Activated CD4-positive, alpha-beta T cell treated with anti-CD3 and anti-CD28 coated beads for 4 hours (primary cell): ENCODE measurements at places on chromosomes 2 and 18.

DNA sequence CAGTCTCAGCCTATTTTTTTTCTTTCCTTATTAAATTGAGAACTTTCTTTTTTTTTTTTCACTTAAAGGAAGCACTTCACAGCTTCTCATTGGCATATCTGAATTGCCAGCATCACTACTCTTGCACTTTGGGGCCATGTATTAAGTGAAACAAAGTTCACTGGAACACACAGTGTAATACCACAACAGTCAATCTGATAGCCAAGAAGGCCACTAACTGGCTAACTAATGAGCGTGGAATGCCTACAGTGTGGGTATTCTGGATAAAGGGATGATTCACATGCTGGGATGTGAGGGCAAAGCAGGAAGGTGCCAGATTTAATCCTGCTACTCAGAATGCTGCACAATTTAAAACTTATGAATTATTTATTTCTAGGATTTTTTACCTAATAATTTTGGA is 11.7 kb upstream of the C18orf63 start:
- DNase-seq, result no peak

GRCh38 chr2:101433465-101433864 is 41.4 kb downstream of the RFX8 start:
- no peak for DNase-seq

- no peak for DNase-seq
Measured at GRCh38 chr2:38524580-38524979, 78.1 kb downstream of the HNRNPLL start.

DNA sequence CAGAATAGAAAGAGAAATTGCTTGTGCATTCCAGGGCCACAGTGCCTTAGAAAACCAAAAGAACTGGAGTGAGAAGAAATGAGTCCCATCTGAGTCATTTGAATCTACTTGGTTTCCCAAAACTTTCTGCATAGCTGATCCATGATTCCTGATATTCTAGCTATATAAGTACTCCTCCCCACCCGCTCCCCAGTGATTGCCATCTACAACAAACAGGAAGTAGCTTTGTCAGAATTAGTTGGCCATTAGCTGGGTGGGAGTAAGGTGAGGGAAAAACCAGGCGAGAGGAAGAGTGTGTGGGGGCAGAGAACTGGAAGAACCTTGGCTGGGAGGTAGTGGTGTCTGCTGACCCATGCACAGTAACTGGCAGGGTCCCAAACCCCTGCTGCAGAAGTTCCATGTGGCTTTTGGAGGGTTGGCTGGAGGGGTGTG is 122.1 kb downstream of the ACAA2 start:
- DNase-seq, result no peak

DNA sequence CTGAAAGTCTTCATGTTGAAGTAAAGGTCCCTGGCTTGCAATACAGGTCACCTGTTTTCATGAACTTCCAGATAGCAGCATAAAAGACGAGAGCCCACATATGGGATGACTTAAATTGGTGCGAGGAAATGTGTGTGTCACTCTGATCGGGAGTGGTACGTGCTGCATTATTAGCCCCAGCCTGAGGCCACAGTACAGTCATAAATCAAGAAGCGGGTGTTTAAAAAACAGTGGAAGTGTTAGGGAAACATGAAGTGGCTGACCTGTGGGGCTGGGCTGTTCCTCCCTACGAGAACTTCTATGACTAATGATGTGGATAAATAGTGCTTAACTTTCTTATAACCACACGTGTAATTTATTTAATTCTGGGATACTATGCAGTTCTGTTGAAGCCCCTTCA is 24.4 kb downstream of the RDH14 start:
- no peak for DNase-seq

DNA sequence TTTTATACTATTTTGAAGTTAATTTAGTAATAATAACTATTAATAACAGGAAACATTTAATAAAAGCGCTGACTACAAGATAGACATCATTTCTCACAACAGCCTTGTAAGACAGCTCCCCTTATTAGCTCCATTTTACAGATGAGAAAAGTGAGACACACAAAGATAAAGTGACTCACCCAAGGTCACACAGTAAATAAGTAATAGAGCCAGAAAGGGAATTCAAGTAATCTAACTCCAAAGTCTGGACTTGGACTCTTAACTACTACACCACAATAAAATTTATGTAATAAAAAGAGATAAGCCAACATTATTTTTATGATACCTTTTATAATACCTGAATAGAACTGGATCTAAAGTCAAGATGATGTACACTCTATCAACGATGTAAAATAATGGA is 25.3 kb downstream of the EXOC6B start:
- DNase-seq, result no peak

DNA sequence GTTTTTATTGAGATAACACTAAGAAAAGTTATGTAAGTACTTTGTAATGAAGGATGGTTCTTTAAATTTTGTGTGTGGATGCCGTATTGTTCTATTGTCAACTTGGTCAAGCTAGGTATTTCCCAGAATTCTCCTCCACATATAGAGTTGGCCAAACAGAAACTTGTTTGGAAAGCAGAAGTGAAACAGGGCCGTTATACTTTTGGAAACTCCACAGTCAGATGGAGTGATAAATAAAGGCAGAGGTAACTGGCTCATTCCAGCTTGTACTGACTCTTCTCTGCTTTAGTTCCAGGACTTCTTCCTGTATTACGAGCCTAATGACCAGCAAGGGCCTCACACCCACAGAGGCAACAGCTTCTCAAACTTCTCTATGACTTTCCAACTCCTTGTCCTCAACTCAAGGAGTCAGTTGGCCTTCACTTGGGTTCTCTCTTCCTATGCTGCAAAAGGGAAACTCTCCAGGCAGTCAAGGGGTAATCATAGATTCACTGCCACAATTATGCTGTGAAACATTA is 16.4 kb upstream of the STARD7 start:
- no peak for DNase-seq

DNA sequence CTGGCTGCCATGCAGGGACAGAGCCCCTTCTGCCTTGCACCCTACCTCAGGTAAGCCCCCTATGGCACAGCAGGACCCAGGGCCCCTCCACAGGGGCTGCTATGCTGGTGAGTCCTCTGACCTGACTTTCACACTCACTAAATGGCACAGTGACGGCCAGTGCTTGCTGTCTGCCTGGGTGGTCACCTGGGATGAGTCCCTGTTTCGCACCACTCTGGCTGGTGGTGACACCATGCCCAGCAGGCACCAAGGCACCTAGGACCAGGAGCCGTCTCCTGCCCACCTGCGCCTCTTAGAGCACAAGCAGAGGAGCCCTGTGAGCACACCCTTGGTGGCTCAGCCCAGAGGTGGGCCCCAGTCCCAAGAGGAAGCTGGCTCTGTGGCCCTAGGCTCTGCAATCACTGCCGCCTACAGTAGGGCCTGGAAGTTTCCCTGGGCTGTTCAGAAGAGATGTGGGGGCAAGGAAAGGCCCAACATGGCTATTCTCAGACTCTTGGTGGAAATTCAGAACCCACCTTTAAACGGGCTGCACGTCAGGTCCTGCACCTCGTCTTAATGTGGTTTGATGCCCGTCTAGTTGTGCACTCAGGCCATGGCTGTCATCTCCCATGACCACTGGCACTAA is 96.0 kb downstream of the PLB1 start:
- no peak for DNase-seq

DNA sequence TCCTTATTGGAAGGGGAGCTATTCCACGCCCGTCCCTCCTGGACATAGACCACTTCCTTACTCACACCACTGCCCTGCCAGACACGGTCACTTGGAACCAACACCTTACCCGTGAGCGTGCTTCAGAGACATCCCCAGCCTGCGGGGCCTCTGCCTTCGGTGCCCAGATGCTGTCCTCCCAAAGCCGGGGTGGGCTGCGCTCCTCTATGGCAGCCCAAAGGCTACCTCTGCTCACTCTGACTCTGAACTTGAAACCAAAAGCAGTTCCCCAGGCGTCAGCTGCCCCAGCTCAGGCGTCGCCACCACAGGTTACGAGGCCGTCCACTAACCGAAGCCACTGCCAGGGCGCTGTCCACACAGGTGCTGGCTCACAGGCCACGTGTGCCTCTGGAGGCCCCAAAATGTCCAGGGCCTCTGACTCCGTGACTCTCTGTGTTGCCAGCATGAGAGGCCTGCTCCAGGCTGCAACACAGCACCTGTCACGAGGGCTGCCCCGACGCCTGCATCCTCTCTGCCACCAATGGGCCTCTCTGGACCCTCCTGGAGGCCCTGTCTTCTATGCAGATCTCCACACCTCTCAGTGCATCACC is 23.8 kb downstream of the HDAC4 start:
- no peak for DNase-seq

- DNase-seq, result no peak
Measured at GRCh38 chr18:35029770-35030169, 11.4 kb upstream of the MAPRE2 start.

GRCh38 chr18:34330308-34330707 is 105.6 kb upstream of the NOL4 start:
- no peak for DNase-seq

- no peak for DNase-seq
Measured at GRCh38 chr2:46813020-46813415, 102.6 kb downstream of the MCFD2 start.

GRCh38 chr2:203549406-203549805 is 14.3 kb upstream of the RAPH1 start:
- DNase-seq, result no peak

DNA sequence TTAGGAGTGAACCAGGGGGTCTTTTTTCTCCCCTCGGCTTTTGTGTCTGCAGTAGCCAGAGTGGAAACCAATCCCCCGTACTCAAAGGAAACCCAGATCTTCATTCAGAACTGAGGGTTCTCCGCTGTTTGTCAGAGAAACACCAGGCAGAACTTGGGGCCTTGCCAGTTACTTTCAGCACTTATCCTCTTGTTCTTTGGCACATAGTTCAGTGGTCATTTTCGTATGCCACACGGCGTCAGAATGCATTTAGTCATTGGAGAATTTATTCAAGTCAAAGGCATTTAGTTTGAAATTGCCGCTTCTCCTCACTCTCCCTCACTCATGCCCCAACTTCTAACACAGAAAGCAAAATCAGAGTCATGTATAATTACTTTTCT is 102.9 kb downstream of the CABLES1 start:
- no peak for DNase-seq

DNA sequence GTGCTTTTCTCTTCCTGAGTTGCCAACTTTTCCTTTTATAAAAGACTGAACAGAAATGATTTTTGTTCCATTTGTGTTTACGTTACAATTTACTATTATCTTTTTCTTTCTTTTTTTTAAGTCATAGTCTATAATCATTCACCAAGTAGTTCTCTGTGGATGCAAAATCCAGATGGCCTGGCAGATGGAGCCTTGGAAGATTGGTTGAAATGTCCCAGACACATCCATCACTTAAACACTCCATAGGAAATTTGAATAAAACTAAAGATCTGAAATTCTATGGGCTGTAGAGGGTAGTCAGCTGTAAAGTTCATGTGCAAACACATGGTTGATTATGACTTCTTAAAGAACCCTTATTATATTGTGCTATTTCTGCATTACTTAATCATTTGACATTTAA is 164.8 kb upstream of the DOCK10 start:
- no peak for DNase-seq

- no peak for DNase-seq
Measured at GRCh38 chr2:186771850-186772463, 77.0 kb downstream of the ZSWIM2 start.

- no peak for DNase-seq
Measured at GRCh38 chr2:218265626-218266025, 4.3 kb downstream of the AAMP start.

DNA sequence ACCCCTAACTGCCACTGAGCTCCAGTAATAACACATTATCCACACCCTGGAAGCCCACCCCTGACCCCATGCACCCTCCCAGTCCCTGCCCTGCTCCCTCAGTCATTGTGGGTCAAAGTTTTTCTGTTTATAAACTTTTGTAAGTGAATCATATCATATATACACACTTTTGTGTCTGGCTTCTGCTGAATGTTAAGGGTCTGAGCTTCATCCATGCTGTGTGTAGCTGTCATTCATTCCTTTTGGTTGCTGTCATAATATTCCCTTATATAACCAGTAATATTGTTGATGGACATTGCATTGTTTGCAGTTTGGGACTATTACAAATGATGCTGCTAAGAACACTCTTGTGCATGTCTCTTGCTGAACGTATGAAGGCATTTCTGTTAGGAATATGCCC is 14.5 kb downstream of the CNNM4 start:
- DNase-seq, result no peak

DNA sequence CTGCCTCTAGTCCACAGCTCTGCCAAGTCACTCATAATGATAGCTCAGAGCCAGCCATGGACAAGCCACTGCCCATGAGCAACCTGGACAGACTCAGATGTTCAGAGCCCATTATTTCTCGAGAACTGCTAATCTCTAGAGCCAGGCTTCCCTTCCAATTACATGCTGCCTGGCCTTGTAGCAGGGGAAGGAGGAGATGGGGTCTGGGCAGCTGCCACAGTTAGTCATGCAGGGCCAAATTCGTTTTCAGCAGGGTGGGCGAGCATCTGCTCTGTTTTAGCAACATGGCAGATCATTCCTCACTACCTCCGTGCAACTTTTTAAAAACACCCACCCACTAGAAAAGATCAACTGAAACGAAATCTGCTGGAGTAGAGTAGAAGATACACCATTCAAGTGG is 141.8 kb downstream of the MYO5B start:
- DNase-seq, result no peak

DNA sequence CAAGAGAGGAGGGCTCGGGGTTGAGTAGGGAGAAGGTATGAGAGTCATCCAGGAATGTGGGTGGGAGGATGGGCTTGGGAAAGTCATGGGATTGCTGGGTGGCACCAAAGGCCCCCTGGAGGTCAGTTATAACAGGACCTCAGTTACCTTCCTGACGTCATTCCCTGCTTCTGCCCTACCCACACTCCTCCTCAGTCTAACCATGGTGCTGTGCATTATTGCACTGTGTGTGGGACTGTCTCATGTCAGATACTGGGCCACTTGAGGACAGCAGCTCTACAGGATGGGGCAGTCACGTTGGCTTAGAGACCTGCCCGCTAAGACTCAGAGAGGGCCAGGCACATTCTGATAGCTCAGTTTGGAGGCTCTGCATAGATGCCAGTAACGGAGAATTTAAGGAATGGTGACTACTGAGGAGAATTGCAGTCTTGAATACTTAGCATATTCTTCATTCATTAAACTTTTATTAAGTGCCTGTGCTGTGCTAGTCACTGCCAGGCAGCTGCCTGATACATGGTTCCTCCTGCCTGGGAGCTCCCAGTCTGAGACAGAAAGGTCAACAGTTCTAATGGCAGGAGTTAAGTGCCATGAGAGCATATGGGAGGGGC is 90.5 kb downstream of the LAMA3 start:
- DNase-seq, result no peak

DNA sequence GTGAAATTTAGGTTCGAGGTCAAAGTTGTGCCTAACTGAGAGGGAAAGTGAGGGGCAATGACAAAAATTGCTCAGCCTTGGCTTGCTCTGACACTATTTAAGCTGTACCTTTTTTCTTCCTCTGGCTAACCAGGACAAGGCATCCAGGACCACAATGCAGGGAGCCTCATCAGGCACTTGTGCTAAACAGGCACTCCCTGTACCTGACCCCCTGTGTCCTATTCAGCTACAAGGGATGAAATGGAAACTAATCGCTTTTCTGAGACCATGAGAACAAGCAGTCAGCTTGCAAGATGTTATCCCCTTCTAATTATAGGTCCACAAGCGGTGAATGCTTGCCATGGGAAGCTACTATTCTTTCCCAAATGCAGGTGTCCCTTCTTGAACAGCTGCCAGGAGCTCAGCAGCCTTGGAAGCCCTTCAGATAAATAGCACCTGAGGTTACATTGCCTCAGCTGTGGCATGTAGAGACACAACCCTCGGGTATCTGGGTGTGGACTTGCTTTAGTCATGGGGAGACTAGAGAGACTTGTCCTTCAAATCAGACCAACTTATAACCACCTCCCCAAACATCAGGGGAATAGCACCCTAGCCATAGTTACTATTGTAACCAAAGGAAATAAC is 19.1 kb upstream of the ITGA6 start:
- no peak for DNase-seq

- no peak for DNase-seq
Measured at GRCh38 chr2:102065675-102066252, 74.0 kb downstream of the IL1R2 start.
